Stomach (tissue), 19 donors: ENCODE measurements at places on chromosomes 3 and 15. TPM values are rescaled to one million over a fixed set of nuclear protein-coding genes. Genes with fewer than 3 reads are reported as not detected.

GRCh38 chr3:97795951-97796350, 25.9 kb upstream of the CRYBG3 start:
- H3K4me1 ChIP-seq = no peaks in the 10 kb centered on the region
- H3K36me3 ChIP-seq = peaks cover 3% of the 10 kb centered on the region
- no peak for DNase-seq
- H3K27me3 ChIP-seq = no peaks in the 10 kb centered on the region
- no peak overlapping the region for H3K4me3 ChIP-seq

- peak; percentile 65 for DNase-seq
- no peaks in the 10 kb centered on the region for H3K36me3 ChIP-seq
- H3K27ac ChIP-seq = peak overlapping the region; percentile 53
- H3K4me3 ChIP-seq = no peak overlapping the region
- H3K27me3 ChIP-seq = no peaks in the 10 kb centered on the region
- H3K4me1 ChIP-seq = peaks cover 100% of the 10 kb centered on the region
Measured at GRCh38 chr15:78065284-78065872, 12.1 kb downstream of the TBC1D2B start.

DNA sequence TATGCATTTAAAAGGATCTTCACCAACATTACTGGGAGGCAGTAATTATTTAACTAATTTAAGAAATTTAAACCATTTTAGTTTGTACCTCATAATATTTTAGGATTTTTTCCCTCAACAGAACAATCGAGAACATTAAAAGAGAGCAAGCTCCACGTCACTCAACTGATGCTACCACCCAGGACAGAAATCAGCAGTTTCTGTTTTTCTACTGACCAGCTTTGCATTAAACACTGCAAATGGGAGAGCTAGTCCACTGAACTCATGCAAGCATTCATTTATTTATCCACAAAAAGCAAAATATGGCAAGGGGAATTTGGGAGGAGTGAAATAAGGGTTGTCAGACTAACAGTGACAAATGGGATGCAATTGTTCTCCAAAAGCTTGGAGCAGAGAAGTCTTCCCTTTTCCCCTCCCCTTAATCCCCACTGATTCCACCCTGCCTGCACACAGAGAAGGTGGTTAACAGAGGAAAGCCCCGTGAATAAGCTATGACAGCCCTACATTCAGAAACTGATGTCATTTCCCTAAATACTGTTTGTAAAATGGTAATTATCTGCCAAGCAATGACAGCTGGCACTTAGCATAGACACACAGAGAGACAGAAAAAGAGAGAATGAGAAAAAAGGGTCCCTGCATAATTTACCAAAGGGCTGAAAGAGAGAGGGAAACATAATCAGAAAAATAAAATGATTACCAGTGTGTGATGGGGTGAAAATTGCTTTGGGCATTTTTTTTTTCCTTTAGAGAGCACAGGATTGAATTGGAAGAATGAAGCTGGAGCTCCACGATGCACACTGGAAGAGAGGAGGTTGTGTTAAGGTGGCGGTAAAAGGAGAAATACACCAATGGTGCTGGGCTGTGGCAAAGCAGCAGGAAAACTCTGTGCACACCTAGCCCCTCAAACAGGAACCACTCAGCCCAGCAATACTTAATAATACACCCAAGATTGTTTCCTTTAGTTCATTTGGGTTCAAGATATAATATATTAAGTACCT, 777.4 kb downstream of the TUSC7 start:
- no peak overlapping the region for H3K4me3 ChIP-seq
- H3K36me3 ChIP-seq = no peaks in the 10 kb centered on the region
- no peaks in the 10 kb centered on the region for H3K4me1 ChIP-seq
- no peaks in the 10 kb centered on the region for H3K27me3 ChIP-seq
- no peak for DNase-seq

- H3K27me3 ChIP-seq = no peaks in the 10 kb centered on the region
- H3K36me3 ChIP-seq = no peaks in the 10 kb centered on the region
- H3K4me3 ChIP-seq = no peak overlapping the region
- no peaks in the 10 kb centered on the region for H3K4me1 ChIP-seq
Measured at GRCh38 chr15:71789616-71790015, 20.7 kb upstream of the NR2E3 start.

- peak overlapping the region; percentile 100 for H3K27ac ChIP-seq
- no peaks in the 10 kb centered on the region for H3K27me3 ChIP-seq
- peaks cover 13% of the 10 kb centered on the region for H3K4me1 ChIP-seq
- peak overlapping the region; percentile 96 for H3K4me3 ChIP-seq
- no peaks in the 10 kb centered on the region for H3K36me3 ChIP-seq
Measured at GRCh38 chr3:141875893-141876380, 506 bp upstream of the ATP1B3 start.

GRCh38 chr3:17841190-17841828, 98.9 kb upstream of the TBC1D5 start:
- peak; percentile 74 for DNase-seq
- no peaks in the 10 kb centered on the region for H3K27me3 ChIP-seq
- H3K27ac ChIP-seq = no peak overlapping the region

DNA sequence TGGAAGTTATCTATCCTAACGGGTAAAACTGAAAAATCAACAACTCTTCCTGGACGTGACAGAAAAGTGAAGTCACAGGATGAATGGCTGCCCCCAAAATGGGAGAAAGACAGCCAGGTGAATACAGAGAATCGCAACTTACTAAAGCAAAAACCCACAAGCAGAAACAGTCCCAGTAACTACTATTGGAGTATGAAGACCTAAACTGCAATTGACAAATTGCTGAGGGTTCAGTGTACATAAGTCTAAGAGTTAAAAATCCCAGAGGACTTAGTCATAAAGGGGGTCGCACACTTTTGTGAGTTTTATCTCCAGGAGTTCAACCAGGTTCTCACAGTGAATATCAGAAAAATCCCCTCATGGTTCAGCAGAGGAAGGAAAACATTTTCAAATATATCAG, 56.8 kb upstream of the IMPG2 start:
- H3K36me3 ChIP-seq = no peaks in the 10 kb centered on the region
- no peak for DNase-seq
- H3K4me3 ChIP-seq = no peak overlapping the region

DNA sequence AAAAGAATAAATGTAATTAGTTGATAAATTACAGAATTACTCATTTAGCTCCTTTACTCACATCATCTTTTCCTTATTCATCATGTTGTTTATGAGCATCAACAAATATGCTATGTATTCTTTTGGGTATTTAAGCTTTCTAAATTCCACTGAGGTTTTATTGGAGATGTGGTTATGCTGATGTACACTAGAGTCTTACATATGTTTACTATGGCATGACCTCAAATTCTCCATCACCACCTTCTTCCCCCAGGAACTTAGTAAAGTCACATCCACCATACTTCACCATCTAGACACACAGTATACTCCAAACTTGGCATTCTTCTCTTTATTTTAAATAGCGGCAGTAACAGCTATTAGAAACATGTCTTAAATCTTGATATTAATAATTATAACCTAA, 74.1 kb upstream of the MELTF start:
- no peak overlapping the region for H3K4me3 ChIP-seq
- DNase-seq = no peak
- no peak overlapping the region for H3K27ac ChIP-seq
- H3K27me3 ChIP-seq = no peaks in the 10 kb centered on the region
- H3K36me3 ChIP-seq = peaks cover 41% of the 10 kb centered on the region
- H3K4me1 ChIP-seq = no peaks in the 10 kb centered on the region

DNA sequence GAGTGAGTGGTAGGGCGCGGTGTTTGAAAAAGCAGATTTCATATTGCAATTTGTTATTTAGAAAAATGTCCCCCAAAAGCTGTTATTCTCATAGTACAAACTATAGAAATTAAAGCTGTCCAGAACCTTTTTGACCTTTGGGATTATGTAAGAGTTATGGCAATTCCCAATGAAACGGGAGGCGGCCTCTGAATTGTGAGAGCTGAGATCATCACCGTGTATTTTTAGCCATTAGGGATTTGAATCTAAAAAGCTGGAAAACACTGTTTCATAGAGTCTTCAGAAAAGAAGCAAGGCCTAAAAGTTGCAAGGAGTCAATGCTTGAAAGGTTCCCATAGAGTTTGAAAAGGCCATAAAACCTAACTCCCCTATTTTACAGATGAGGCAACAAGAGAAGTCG, 38.6 kb upstream of the SLC25A26 start:
- H3K27ac ChIP-seq = no peak overlapping the region
- H3K4me1 ChIP-seq = no peaks in the 10 kb centered on the region
- no peak overlapping the region for H3K4me3 ChIP-seq
- peak; percentile 25 for DNase-seq

- H3K36me3 ChIP-seq = peaks cover 44% of the 10 kb centered on the region
- H3K4me3 ChIP-seq = no peak overlapping the region
- H3K4me1 ChIP-seq = peaks cover 15% of the 10 kb centered on the region
- no peak for DNase-seq
- no peak overlapping the region for H3K27ac ChIP-seq
- no peaks in the 10 kb centered on the region for H3K27me3 ChIP-seq
Measured at GRCh38 chr3:158804441-158804840, 2.6 kb downstream of the MFSD1 start.

DNA sequence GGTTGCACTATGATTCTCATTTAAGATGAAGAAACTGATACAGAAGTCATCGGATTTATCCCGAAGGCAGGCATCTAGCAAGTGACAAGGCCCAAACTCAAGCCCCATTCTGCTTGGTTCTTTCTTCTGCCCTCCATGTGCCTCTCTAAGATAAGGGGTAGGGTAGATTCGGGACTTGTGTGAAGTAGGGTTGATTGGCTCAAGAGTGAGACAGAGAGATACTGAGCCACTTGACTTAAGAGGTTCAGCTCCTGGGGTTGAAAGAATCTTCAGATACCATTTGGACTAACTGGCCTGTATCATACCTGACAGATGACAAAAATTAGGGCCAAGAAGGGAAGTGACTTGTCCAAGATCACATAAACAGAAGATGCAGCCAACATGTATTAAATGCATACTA, 891 bp downstream of the RFT1 start:
- peaks cover 23% of the 10 kb centered on the region for H3K36me3 ChIP-seq
- peak overlapping the region; percentile 76 for H3K4me3 ChIP-seq
- H3K27ac ChIP-seq = peak overlapping the region; percentile 97
- no peaks in the 10 kb centered on the region for H3K27me3 ChIP-seq

DNA sequence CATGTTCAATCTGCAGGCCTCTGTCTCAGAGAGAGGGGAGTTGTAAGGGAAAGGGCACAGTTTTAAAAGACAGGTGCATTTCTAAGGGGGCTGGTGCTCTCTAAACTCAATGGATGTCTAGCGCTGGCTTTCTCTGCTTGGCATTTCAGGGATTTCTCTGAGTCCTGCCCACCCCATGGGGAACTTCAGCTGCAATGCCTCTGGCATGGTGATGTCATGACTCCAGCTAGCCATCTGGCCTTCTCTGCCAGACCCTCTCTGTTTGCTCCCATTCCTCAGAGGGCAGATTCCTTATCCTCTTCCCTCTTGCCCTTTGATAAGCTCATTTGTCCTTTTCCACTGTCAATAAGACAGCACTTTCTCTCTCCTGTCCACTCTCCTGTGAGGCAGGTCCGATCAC, 40.8 kb downstream of the RPLP1 start:
- H3K4me3 ChIP-seq = no peak overlapping the region
- DNase-seq = no peak
- no peak overlapping the region for H3K27ac ChIP-seq
- peaks cover 7% of the 10 kb centered on the region for H3K4me1 ChIP-seq
- no peaks in the 10 kb centered on the region for H3K27me3 ChIP-seq

DNA sequence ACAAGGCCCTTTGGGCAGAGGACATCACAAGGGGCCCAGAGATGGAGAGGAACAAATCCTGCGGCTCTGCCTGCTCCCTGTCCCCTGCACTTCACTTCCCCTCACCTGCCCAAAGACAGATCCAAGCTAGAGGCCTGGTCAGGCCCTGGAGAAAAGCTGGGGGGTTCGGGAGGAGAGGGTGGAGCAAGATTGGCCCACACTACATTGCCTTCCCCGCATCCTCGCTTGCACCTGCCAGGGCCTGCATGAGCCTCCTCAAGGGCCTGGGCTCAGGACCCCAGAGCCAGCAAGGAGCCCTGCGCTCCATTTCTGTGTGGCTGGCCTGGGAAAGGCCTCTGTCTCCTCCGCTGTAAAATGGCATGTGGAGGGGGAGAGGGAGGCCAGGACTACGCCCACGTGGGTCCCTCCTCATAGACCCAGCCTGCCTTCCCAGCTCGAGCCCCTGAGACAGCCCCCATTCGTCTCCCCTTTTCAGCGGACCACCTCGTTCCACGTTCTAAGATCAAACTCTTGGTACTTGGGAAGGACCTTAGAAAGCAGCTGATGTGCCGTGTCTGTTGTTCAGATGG, 106.0 kb downstream of the HMG20A start:
- H3K4me1 ChIP-seq = peaks cover 16% of the 10 kb centered on the region
- no peak overlapping the region for H3K27ac ChIP-seq
- H3K4me3 ChIP-seq = no peak overlapping the region
- no peaks in the 10 kb centered on the region for H3K36me3 ChIP-seq
- no peak for DNase-seq

DNA sequence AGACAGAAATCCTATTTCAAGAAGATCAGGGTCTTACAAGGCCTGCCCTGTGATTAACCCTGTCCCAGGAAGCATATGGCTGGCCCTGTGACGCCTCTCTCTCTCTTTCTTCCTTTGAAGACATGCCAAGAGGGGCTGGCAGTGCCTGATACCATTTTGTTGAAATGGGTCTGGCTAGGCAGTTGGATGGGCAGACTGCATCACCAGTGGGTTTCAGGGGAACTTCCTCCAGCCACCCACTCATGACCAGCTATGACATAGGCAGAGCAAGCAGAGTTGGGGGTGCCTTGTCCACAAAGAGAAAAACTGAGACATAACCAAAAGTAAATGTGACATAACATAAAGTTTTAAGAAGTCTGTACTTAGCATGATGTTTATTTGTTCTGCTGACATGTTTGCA, 31.4 kb upstream of the MANF start:
- H3K27ac ChIP-seq = no peak overlapping the region
- peaks cover 34% of the 10 kb centered on the region for H3K4me1 ChIP-seq
- H3K36me3 ChIP-seq = no peaks in the 10 kb centered on the region
- no peak for DNase-seq

DNA sequence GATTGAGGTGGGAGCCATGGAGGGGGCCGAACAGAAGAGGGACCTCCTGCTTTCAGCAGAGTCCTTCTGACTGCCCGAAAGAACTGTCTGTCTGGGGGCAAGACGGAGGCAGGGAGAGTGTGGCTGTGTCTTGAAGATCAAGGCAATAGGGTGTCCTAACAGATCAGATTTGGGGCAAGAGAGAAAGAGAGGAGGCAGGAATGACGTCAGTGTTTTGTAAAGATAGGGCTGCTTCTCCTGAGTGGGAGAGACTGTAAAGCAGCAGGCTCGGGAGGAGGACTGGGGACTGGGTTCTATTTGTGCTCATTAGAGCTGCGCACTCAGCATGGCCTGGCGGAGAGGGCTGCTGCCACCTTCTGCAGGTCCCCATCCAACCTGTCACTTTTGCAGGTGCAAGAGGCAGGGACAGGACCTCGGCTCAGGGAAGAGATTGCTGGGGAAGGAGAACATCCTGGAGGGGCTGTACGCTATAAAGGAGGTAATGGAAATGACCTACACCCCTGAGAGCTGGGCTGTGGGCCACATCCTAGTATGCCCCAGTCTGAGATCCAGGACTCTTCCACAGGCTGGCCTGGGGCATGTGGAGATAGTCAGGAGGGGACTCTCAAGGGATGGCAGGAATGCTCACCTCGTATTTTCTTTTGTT, 29.0 kb upstream of the FGD5 start:
- no peak for DNase-seq
- no peaks in the 10 kb centered on the region for H3K4me1 ChIP-seq
- H3K27me3 ChIP-seq = peaks cover 15% of the 10 kb centered on the region
- H3K27ac ChIP-seq = no peak overlapping the region

Gene LRRIQ4
- total RNA-seq = 4.6 TPM

Gene ABHD2
- total RNA-seq = 124 TPM

Gene PPARG
- 85.2 TPM for total RNA-seq

Gene PRR20G
- total RNA-seq = not detected

Gene MAP6D1
- not detected for total RNA-seq

Gene TGM5
- total RNA-seq = not detected

Gene TMEM45A
- 20.2 TPM for total RNA-seq

Gene STRIT1
- not detected for total RNA-seq

Gene RGMA
- 64.2 TPM for total RNA-seq
